Hepatocyte (in vitro differentiated cells): ENCODE measurements at places on chromosomes 3 and 15.

- DNase-seq, result no peak
Measured at GRCh38 chr15:57540211-57540610, 51.5 kb upstream of the MYZAP start.

DNA sequence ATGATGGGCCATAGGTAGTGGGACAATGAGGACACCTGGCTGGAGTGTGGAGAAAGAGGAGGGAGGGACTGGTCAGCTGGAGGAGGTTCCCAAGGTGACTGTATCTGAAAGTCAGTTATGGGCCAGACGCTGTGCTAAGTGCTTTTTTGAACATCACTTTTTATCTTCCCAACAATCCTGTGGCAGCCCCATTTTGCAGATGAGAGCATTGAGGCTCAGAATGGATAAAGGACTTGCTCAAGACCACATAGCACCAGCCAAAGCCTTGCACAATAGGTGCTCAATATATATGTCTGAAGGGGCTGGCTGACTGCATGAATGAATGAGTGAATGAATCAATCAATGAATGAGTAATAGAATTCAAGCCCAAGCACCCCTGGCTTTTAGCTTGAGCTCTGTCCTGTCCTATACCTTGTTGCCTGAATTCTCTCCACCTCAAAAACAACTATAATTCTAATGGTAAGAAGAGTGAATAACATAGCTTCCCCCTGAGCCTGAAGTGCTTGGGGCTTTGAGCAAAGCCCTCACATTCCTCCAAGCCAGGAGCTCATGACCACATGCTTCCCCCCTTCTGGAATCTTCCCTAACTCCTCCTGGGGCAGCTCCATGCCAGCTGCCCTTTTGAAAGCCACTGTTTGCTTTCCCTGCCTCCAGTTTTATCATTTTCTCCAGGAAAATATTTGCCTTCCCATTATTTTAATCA, 150.9 kb downstream of the RPLP1 start:
- no peak for DNase-seq

- DNase-seq, result no peak
Measured at GRCh38 chr15:73590263-73590662, 42.9 kb downstream of the NPTN start.

- no peak for DNase-seq
Measured at GRCh38 chr3:150055332-150055731, 84.6 kb upstream of the PFN2 start.

DNA sequence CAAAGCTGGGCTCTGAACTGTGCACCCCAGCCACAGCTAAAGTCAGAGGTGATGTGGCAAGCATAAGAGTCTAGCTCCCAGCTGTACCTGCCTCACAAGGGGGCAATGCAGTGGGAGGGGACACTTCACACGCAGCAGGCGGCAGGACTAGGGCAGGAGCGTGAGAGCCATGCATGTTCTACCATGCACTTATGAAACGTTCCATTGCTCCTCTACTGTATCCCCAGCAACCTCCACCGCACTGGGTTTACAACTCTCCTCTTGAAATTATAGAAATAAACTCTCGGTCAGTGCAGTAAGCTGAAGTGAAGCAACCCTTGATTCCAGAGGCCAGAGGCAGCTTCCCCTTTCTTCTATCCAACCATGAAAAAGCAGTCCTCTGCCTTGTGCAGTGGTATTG, 298.6 kb upstream of the STT3B start:
- no peak for DNase-seq

DNA sequence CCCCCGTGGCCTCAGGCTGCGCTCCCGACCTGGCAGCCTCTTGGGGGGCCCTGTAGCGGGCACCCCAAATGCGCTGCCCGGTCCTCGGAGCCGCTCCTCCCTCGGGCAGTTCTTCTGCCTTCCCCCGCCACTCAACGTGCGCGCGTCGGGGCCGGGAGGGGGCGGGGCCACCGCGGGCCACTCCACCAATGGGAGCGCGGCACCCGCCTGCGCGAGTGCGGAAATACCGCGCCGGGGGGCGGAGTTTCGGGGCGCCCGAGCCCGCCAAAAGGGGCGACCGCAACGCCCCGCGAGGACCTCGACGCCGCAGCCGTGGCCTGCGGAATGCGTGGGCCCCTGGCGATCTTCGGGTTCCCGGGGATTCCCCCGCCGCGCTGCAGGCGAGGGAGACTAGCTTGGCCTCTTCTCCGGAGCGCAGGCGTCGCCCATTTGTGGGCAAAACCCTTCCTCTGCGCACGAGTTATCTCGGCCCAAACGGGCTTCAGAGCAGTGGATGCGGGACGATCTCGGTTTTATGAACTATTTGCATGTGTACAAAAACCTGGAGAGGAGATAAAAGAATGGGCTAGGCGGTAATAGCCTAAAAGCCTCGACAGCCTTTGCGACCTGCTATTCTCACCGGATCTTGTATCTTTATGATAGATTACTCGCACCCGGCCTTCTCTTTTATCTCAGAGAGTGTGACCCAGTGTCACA, at the start of gene TASOR:
Gene TASOR (minus strand): TSS at position 144 of the 696 bp plus-strand sequence. CDS start 259 bp downstream, outside the sequence.
- DNase-seq, result peak; percentile 92

- DNase-seq, result no peak
Measured at GRCh38 chr15:39616731-39617455, 36.0 kb downstream of the THBS1 start.

- no peak for DNase-seq
Measured at GRCh38 chr3:172346161-172346560, 102.1 kb downstream of the GHSR start.

- no peak for DNase-seq
Measured at GRCh38 chr3:99084826-99085225, 183.3 kb upstream of the DCBLD2 start.

- DNase-seq, result peak; percentile 22
Measured at GRCh38 chr15:70023064-70023768, 74.5 kb downstream of the TLE3 start.

DNA sequence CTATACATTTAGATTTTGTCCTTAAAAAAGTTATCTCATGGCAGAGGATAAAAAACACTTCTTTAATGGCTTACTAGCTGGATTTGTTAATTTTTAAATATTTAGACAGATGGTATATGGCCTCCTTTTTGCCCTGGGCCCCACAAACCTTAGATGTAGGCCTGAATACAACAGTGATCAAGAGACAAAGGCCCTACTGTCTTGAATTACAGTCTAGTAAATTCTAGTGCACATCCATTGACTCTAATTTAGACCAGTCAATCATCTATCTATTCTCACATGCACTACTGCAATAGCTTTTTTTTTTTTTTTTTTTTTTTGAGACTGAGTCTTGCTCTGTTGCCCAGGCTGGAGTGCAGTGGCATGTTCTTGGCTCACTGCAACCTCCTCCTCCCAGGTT, 452.8 kb downstream of the FHIT start:
- no peak for DNase-seq

- no peak for DNase-seq
Measured at GRCh38 chr15:81492331-81492968, 118.4 kb upstream of the TMC3 start.

DNA sequence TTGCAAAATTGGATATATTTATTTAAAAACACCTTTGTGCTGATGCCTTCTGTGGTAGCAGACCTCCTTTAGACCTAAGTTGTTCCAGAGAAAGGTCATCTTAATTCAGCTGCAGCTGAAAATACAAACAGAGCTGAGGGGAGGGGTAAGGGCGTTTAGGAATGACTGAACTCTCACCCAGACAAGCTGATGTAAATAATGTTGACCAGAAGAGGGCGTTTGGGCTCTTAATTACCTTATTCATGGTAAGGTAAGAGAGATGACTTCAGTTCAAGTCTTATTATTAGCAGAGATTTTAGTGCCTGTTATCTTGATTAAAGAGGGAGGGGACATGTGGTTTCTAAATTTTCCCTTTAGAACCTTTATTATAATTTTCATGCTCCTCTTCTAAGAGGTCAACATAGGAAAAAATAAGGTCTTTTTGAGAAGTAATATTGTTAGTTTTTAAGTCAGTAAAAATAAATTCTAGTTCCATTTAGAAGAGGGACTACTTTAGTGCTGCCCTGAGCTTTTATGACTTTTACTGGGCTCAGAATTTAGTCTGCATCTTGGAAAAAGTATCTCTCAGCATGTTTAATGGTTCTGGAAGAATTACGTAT, 46.3 kb downstream of the GPR171 start:
- DNase-seq, result peak; percentile 77

DNA sequence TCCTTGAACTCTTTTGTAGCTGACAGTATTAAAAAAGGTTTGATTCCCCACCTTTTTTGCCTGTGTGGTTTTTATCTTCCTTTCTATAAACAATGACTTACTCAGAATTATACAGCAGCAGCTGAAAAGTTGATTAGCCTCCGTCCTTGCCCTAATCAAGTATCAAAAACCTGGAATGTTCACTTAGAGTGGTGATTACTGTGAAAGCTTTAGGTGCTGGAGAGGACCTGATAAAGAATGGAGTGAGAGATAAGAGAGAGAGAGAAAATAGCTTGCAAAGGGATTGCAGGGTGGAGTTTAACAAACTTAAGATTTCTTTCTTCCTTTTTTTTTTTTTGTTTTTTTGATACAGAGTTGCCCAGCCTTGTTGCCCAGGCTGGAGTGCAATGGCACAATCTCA, 6.7 kb downstream of the CGNL1 start:
- no peak for DNase-seq

GRCh38 chr3:52439426-52440248, 5.3 kb downstream of the SEMA3G start:
- DNase-seq, result peak; percentile 2

GRCh38 chr3:134699721-134700120, 48.9 kb upstream of the KY start:
- DNase-seq, result no peak

- no peak for DNase-seq
Measured at GRCh38 chr3:150770681-150771080, 7.7 kb upstream of the SIAH2 start.

- DNase-seq, result no peak
Measured at GRCh38 chr15:90838139-90838538, 30.2 kb upstream of the FURIN start.

DNA sequence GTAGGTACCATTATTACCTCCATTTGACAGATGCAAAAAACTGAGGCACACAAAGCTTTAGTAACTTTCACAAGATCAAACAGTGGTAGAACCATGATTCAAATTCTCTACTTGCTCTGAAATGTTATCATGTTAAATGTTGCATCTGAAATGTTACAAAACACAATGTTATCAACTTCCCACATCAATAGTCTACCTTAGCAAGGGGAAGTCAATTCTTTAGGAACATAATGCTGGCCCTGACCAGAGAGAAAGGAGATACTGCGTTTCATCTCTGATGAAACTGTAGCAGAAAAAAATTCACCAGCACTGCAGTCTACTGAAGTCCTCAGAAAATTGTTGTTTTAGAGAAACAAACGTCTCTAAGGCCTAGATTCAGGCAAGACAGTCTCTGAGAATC, 174.1 kb downstream of the SATB1 start:
- no peak for DNase-seq

DNA sequence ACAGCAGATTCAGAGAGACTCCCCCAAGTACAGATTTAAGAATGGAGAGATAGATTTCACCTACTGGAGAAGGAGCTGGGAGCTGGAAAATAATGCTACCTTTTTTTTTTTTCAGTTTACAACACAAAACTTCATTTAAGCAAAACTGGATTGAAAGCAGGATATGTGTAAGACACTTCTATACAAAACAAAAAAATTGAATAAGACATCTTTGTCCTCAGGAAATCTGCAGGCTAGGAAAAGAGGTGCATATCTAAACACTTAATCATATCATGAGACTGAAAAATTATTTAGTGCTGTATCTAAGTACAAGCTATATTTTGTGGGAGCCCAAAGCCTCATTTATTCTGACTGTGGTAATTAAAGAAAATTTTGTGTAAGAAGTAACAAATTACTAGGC, 516.1 kb downstream of the ZIC1 start:
- DNase-seq, result no peak

DNA sequence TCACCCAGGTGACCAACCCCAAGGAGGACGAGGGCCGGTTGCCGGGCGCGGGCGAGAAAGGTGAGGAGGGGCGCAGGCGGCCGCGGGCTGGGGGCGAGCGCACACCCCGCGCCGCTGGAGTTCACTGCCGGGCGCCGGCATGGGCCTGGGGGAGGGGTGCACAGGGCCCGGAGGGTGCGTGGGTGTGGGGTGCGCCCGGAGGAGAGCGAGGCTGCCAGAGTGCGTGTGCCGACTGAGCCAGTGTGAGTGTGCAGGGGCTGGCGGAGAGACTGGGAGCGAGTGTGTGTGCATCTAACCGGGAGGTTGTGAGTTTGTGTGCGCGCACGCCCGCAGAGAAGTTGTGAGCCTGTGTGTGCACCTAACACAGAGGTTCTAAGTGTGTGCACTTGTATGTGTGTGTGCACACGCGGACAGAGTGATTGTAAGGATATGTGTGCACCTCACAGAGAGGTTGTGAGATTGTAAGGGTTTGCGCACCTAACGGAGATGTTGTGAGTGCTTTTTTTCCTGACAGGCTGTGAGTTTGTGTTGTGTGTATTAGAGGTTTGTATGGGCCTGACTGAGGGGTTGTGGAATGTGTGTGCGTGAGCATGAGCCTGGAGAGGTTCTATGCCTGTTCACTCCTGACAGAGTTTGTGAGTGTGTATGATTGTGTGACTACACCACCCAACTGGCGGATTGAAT, 681 bp downstream of the CTDSPL start:
- DNase-seq, result peak; percentile 79

- no peak for DNase-seq
Measured at GRCh38 chr3:182954553-182955235, 25.6 kb downstream of the DCUN1D1 start.

GRCh38 chr3:23776352-23776891, 29.3 kb upstream of the UBE2E1 start:
- no peak for DNase-seq

DNA sequence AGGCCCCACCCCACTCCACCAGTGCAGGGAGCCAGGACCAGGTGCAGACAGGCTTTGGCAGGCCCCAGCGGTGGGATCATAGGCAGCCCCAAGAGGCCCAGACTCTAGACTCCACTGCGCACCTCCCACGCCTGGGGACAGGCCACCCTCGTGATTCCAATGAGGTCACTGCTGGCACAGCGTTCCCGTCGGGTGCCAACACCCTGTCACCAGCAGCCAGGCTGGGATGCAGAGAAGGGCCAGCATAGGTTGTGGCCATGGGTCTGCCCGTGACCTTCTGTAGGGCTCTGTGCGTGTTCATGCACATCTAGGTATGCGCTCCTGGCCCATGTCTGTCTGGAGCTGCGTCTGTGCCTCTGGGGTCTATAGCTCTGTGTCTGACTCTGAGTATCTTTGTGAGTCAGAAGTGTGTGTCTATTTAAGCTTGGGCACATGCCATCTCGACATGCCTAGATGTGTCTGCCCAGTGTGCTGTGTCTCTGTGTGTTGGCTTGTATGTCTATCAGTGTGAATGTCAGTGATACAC, 13.0 kb downstream of the VIPR1 start:
- no peak for DNase-seq

- no peak for DNase-seq
Measured at GRCh38 chr3:186569779-186570095, 783 bp upstream of the DNAJB11 start.

- no peak for DNase-seq
Measured at GRCh38 chr15:68166847-68167246, 38.3 kb downstream of the CALML4 start.
